GM13976 (cell line): ENCODE measurements at places on chromosomes 7 and 10.

DNA sequence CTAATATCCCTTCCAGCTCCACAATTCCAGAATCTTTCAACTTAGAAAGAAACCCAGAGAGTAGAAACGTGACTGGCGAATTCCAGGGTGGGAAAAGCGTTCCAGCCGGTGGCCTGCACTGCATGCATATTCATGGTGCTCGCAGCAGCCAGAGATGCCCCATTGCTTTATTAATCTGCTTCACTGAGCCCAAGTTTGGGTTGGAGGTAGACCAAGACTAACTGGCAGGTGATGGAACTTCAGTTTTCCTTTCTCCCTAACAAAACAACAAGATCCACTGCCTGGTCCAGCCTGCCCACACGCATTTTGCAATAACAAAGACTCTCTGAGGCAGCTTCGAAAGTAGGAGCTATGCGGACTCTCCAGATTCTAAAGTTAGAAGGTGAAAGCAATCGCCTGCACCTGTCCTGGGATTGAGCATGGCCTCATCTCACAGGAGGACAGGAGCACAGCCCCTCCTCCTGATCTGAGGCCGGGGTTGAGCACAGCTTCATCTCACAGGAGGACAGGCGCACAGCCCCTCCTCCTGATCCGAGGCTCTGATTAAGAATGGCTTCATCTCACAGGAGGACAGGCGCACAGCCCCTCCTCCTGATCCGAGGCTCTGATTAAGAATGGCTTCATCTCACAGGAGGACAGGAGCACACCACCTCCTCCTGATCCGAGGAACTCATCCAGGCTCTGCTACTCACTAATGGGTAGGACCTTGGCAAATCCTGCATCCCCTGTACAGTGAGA lies 127.8 kb upstream of the LANCL2 start:
- DNase-seq: no peak

GRCh38 chr10:72503241-72503640 lies 122.6 kb downstream of the MICU1 start:
- DNase-seq: no peak

DNA sequence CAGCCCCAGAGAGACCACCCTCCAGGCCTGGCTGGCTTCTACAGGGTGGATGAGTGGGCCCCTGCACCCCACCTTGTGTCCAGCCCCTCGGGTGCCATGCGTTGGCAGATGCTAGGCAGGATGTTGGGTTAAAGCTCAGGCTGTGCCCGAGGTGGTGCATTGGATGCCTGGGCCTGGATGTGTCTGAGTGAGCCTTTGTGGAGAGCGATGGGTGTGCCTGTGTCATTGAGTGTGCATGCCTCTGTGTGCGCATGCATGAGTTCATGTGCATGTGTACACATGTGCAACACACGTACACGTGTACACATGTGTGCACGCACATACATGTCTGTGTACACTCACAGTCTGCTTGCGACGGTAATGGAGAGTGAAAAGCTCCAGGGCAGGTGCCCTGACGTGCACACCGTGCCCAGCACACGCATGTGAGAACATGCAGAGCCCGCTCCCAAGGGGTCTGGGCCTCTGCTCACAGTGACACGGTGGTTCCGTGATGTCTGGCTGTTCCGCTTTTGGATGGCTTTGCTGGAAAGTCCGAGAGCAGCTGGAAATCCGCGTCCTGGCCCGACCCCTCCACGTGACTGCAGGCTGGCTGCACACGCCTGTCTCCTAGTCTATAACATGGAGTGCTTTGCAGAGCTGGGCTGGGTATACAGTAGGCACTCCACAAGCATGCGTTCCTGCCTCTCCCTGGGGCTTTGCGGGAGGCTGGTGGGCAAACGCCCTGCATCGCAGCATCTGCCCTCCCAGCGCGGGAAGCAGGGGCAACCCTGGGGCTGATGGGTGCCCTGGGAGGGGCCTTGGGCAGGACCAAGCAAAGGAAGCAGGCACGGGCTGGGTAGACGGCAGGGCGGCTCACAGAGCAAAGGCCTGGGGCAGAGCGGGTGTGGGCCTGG lies 36.9 kb downstream of the ELFN1 start:
- DNase-seq: peak; percentile 26

GRCh38 chr7:101235522-101235921 lies 2.1 kb downstream of the CLDN15 start:
- no peak for DNase-seq

DNA sequence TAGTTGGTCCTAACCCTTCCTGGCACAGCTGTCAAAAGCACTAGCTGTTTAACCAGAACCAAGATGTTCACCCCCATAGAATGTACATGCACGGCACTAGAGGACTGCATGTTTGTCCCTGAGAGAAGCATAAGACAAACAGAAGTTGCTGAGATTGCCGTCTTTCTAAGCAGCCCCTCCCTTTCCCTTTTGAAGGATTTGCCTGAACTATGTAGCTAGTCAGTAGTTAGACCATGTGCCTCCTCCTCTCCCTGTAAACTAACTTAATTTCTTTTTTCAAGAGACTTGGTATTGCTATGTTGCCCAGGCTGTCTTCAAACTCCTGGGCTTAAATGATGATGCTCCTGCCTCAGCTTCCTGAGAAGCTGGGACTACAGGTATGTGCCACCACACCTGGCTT lies 40.7 kb downstream of the TBC1D12 start:
- no peak for DNase-seq

- no peak for DNase-seq
Observed at GRCh38 chr7:27134392-27134791, 3.8 kb upstream of the HOXA4 start.

DNA sequence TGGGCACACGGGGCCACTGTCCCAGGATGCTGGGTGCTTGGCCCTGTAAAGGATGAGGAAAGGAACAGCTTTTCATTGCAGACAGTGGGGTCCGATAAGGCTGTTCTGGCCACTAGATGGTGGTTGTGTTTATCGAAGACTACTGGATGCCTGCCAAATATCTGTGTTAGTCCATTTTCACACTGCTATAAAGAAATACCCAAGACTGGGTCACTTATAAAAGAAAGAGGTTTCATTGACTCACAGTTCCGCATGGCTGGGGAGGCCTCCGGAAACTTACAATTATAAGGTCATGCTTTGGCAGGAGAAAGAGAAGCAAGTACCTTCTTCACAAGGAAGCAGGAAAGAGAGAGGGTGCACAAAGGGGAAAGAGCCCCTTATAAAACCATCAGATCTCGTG lies 32.2 kb upstream of the GARS1 start:
- no peak for DNase-seq

DNA sequence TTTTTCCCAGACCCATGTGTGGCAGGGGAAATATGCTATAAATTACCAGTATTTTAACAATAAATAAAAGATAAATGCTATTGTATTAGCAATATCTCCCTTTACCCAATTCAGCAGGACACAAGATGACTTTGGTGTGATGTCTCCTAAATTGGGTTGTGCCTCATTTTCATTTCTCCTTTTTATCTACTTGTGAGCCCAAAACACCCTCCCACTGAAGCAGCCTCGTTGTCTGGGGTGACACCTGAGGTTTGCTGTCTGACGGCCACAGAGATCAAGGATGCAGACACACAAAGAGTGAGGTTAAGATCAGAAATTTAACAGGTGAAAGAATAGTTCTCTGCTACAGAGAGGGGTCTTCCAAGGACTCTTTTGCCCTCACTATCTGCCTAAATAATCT lies 27.1 kb upstream of the CC2D2B start:
- DNase-seq: peak; percentile 61

DNA sequence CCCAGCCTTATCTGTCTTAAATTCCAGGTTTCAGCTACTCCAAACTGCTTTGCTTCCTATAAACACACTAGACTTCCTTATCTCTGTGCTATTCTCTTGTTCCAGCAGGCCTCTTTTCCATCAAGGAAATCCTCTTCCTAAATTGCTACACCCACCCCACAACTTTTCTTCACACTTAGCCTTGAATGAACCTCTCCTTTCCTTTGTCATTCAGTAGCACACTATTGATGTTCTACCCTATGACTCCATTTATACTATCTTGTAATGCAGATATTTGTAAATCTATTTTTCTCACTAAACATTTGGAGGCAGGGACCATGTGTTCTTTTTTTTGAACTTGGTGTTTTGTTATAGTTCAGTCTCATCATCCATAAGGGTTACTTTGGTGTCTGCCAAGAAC lies 3.7 kb downstream of the SLC16A9 start:
- DNase-seq: no peak

DNA sequence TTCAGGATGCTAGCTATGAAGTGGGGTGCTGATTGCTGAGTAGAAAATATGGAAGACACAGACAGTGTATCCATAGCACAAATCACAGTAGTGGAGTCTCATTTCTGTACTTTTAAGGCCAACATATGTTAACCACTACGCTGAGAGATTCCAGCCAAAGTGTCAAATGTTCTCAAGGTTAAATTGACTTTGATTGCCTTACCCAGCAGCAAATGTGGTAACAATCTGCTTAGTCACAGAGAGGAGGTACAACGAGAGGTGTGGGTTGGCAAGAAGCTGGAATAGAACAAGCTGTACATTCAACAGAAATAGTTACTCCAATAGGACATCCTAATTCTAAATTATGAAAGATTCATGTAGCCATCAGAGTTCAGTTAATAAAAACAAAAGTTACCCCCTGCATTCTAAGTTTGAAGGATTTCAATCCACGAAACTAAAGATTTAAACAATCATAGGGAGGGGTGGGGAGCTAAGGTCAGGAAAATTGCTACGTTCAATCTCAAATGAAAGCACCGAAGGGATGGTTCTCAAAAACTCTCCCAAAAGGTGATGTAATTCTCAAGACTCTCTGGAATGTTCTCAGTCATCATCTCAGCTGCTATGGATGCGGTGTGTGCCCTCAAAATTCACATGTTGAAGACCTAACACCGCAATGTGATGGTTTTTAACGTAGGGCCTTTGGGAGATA lies 137.0 kb downstream of the ETV1 start:
- no peak for DNase-seq

- DNase-seq: no peak
Observed at GRCh38 chr10:117549100-117549585, 6.6 kb downstream of the EMX2 start.

DNA sequence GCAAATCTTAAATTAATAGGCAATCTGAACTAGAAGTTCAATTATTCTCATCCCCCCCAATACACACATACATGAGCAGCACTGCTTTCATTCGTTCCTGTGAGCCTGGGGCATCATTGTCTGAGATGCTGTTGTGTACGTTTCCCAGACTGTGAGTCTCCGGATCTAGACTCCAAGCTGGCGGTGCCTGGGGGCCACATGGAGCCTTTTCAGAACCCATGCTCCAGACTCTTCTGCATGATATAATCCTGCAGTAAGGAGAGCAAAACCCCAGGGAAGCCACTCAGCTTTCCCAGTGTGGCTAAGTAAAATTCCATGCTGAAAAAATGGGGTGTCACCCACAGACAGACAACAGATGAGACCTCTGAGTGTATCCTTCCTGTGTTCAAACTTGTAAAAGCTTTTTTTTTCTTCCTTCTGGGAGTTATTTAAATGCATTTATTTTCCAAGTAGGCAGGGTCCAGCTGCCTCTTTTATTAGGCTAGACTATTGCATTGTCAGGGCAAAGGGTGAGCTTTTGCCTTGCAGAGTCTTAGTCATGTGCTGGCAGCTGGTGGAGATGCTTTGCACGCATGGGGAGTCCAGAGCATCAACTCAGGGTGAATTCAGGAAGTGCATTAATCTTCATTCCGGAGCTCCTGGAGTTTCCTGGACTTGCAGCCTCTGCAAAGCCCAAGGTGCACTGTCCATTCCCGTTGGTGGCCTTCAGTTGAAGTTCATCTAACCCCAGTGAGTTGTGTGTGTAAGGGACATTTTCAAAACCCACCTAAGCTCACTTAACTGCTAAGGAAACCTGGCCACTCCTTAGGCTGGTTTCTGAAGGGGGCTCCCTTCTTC lies 185.7 kb upstream of the ADO start:
- no peak for DNase-seq

DNA sequence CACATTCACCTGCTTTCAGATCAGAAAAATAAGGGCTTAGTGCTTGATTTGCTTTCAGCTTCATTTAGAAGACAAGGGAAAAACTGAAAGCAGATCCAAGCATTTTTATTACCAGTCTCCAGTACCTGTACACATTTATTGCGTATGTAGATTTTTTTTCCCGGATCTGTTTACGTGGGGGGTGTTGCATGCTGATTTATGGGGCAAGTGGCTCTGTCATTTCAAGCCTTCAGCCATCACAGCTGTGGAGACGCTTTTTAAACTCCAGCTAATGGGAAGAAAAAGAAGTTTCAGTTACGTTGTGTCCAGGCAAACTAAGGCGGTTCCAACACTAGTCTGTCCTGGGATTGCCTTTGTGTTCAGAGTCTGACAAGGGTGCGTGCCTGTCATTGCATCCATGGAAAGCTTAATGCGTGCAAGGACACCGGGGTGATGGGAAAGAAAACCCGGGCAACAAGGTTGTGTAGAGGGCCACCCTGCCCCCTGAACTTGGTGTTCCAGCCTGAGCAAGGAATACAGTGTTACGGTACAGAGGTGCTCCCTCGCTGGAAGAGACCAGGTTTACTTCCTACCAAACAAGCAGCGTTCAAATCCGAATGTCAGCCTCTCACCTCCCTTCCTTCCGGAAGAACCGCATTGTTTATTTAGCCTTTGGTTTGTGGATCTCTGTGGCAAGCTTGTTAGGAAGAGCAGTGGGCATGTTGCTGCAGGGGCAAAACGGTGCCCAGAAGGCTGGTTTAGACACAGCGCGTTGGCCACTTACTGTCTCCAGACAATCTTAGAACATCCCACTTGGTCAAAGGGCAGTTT lies 128.2 kb downstream of the FGFR2 start:
- no peak for DNase-seq

DNA sequence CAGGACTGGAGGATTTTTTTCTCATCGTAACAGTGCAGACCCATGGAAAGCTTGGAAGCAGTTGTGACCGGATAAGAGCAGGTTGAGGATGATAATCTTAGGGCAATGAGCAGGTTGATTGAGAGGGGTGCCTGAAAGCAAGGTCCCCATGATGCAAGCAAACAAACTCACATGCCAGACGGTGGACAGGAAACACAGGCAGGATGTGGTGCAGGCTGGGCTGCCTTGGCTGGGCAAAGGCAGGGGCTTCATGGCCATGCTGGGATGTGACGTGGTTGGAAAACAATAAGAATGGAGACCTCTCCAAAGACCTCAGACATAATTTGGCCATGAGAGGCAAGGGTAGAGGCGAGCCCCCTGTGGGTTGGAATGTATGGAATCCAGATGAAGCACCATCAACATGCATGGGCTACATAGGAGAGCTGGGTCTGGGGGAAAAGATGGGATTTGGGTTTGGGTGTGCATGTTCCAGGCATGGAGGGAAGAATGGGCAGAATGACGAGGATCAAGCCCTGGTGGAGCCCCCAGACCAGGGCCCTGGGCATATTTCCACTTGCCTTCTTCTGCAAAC lies 58.3 kb downstream of the IKZF1 start:
- DNase-seq: no peak

- no peak for DNase-seq
Observed at GRCh38 chr10:5943536-5943935, 33.8 kb downstream of the IL15RA start.

DNA sequence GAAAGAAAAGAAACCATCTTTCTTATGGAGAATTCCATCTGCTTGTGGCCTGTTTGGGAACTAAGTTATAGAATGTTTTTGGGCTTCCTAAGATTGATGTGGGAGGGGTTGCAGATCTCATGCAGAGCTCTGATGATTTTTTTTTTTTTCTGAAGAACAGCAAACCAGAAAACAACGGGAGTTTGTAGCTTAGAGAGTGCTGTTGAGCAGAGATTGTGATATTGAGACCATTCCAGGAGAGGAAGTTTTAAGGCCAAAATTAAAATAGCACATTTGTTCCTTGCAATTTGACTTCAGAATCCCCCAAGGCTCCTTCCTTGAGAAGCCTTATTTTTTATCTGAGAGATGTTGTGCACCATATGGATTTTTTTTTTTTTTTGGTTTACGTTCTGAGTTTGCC lies 159.5 kb upstream of the NRP1 start:
- no peak for DNase-seq
